ENCODE measurements at places on chromosomes 1 and 21.

DNA sequence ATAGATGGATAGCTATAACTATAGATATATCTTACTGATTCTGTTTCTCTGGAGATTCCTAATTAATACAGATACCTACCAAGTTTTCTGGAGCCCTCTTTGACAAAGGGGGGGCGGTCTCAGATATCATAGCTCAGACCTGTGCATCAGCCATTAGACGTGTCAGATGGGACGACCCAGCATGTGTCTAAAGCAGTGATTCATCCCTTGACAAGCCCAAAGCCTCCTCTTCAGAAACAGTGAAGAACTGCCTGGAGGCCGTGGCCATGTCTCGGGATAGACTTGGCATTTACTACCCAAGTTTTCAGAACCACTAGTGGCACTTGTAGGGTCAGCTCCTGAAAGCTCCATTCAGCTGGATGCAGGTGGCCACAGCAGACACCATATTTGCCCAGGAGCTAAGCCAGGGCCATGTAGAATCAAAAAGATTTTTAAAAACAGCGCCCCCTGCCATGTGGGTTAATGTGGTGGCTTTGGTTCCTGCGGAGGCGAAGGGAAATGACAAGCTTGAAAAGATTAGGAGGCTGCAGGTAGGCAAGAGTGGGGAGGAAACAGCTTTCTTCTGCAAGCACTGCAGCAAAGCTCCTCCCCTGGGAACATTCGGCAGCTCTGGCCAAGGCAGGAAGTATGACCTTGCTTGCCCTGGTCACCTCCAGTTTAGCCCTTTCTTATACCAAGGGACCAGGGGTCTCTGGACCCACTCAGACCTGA, 82.2 kb downstream of the FBXO2 start:
- DNase-seq, result no peak

- DNase-seq, result no peak
These were observed 48.1 kb upstream of the WNT2B start for GRCh38 chr1:112460615-112461014.

DNA sequence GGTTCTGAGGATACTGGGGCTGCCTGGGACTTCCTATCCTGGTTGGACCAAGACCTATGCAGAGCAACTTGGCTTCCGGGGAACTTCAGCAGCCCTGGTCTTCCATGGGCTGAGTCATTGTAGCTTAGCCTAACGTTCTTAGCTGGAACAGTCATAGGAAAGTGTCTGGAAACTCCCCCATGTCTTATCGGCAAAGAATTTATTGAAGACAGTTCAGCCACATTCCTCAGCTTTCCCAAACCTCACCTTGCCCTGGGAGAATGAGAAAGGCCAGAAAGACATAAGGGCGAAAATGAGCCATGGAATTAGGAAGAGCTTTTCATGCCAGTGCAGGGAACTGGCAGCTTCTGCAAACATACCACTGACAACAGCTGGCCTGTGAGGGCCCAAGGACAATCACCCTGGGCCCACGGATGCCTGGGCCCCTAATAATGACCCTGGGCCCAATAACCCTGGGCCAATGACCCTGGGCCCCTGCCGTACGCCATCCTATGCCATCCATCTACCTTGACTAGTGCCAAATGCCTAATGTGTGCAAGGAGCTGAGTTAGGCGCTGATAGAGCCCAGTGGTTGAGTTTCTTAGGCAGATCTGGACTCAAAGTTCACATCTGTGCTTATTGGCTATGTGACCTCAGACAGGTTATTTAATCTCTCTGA, 114.4 kb upstream of the GADD45A start:
- DNase-seq, result peak; percentile 94

GRCh38 chr1:201925981-201926645, 20.2 kb downstream of the LMOD1 start:
- DNase-seq, result no peak

- no peak for DNase-seq
These were observed 21.0 kb downstream of the RYR2 start for GRCh38 chr1:237062976-237063375.

- peak; percentile 92 for DNase-seq
These were observed 560 bp downstream of the PLEKHM2 start for GRCh38 chr1:15684468-15685291.

- DNase-seq, result no peak
These were observed 17.2 kb downstream of the NFYC start for GRCh38 chr1:40708750-40709099.

DNA sequence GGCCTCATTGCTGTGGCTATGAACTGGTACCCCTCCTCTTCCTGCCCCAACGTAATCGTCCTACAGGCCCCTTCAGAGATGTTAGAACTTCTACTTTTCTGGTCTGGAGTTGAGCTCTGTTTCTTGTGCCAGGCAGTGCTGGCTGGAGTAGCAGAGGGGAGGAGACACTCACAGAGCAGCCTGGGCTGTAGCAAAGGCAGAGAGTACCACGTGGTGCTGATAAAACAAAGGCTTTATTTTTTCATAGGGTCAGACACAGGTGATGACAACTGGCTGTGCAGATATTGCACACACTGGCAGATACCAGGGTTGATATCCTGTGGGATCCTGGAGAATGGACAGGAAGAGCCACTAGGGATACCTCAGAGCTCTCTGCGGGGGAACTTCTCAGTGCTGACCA, 23.2 kb downstream of the CRCT1 start:
- DNase-seq, result no peak

DNA sequence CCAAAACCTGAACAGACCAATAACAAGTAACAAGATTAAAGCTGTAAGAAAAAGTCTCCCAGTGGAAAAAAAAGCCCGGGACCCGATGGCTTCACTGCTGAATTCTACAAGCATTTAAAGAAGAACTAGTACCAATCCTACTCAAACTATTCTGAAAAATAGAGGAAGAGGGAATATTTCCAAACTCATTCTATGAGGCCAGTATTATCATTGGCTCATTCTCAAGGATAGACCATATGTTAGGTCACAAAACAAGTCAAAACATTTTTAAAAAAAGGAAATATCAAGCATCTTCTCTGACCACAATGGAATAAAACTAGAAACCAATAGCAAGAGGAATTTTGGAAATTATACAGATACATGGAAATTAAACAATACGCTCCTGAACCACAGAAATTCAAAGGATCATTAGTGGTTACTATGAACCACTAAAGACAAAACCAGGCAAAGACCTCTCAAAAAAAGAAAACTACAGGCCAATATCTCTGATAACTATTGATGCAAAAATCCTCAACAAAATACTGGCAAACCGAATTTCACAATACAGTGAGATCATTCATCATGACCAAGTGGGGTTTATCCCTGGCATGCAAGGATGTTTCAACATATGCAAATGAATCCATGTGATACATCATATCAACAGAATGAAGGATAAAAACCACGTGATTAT, 13.9 kb upstream of the IL20 start:
- DNase-seq, result no peak

DNA sequence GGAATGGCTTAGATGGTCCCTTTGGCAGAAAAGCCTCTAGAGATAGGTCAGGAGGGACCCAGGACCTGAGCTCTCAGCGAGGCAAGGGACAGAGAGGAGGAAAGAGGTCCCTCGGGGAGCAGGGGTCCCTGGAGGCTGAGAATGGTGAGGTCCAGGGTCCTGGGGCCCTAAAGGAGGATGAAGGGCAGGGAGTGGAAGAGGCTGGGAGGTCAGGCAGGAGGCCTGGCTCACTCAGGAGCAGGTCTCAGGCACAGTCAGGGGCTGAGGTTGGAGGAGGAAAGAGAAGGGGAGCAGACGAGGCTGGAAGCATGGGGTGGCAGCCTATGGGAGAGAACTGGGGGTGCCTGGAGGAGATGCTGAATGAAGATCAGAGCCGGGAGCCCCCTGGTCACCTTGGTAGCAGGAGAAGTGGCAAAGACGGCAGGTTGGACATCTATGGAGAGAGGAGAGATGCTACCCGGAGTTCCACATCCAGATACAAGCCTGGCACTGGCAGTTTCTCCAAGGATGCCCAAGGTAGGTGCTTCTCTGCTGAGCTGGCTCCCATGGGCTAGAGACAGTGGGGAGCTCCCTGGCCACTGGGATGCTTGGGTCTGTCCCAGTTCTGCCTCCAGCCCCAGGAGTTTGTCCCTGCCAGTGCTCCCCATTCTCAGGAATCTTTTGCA, 22.6 kb downstream of the IGFN1 start:
- no peak for DNase-seq

DNA sequence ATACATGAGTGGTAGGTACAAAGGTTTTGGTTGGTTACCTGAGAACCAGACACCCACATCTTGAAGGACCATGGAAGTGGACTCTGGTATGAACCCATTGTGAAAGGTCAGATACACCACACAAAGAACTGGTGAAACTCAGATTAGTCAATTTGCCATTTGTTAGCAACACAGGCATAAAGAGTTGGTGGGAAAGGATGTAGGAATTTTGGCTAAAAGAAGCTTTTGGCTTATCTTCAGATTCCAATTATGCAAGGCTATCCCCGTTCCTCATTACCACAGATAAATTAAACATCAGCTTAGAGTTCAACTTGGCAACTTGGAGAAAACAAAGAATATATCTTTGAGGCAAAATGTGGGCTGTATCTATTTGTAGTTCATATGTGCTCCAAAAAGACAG, 87.0 kb upstream of the IRF2BP2 start:
- no peak for DNase-seq

DNA sequence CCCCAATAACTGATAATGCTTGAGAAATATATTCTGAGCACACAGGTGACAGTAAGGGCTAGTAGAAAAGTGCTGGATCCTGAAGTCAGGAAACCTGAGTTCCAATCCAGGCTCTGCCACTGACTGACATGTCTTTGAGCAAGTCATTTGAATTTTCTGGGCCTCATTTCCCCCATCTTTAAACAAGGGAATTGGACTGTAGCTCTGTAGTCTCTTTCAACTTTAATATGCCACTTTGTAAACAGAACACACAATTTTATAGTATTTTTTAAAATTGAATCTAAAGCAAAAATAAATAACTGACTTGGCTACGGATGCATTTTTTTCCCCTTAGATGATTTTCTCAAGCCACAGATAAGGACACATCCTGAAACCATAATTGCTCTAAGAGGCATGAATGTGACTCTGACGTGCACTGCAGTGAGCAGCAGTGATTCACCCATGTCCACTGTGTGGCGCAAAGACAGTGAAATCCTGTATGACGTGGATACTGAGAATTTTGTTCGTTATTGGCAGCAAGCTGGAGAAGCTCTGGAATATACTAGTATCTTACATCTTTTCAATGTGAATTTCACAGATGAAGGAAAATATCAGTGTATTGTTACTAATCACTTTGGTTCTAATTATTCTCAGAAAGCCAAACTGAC, 37.0 kb downstream of the LRIG2 start:
- DNase-seq, result peak; percentile 94

DNA sequence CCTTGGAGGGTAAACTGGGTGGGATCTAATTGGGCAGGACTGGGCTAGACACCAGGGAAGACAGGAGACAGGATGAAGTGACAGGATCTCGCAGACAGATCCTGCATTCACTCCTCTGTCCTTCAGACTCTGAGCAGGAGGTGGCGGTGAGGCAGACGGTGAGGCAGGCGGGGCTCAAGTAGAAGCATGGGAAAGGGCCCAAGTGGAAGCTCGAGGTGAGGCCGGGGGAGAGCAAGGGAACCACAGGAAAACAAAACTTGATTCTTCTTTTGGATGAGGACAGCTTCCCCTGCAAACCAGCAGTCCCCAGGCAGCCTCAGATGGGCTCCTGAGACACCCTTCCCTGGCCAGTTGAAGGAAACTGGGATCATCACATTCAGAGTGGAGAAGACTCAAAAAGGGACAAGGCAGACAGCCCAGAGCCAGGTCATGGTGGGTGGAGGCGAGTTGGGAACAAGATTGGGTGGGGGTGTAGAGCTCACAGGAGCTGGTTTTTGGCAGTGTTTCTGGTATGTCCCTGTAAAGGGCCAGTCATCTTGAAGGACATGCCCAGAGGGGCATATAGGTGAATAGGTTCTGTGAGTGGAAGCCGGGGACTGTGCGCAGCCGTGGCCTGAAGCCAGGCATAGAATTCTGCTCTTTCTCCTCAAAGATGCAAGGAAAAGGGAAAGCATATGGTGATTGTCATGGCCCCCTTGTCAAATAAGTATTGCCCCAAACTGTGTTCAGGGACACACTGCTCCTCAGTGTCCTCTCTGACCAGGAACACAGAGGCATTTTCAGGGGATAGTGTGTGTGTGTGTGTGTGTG, 18.0 kb downstream of the INKA2 start:
- peak; percentile 49 for DNase-seq

DNA sequence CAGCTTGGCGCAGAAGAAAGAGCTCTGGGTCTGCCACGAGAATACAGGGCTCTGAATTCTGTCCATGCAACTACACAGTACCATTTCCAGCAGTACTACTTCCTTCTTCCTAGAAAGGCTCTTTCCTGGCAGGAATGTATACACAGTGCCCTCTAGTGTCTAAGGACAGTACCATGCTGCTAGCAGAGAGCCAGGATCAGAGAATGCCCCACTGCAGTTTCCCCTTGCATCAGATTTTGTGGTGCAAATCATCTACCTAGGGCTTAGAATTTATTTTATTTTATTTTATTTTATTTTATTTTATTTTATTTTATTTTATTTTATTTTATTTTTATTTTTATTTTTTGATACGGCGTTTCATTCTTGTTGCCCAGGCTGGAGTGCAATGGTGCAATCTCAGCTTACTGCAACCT, 50.8 kb downstream of the PAX7 start:
- DNase-seq, result peak; percentile 93

DNA sequence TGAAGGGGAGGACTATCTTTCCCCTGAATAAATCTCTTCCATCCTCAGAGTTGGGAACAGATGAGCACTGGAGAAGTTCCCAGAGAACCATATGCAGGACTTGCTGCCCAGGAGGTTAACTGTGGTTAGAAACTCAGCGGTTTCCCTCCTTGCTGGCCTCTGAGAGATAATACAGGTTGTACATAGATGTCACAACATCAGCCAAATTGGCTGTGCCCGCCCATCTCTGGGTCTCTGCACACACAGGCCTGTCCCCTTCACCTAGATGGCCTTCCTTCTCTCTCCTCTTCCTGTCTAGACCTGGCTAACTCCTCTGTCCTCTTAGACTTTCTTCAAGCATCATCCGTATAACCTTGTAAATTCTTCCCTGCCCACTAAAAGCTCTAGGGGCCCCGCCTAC, 5.7 kb downstream of the RGS5 start:
- DNase-seq, result no peak

GRCh38 chr1:12402159-12402673, 172.4 kb downstream of the VPS13D start:
- DNase-seq, result no peak

- no peak for DNase-seq
These were observed 3.0 kb upstream of the KCND3 start for GRCh38 chr1:111992476-111992875.

- DNase-seq, result no peak
These were observed 11.7 kb upstream of the MCOLN3 start for GRCh38 chr1:85060038-85060437.

DNA sequence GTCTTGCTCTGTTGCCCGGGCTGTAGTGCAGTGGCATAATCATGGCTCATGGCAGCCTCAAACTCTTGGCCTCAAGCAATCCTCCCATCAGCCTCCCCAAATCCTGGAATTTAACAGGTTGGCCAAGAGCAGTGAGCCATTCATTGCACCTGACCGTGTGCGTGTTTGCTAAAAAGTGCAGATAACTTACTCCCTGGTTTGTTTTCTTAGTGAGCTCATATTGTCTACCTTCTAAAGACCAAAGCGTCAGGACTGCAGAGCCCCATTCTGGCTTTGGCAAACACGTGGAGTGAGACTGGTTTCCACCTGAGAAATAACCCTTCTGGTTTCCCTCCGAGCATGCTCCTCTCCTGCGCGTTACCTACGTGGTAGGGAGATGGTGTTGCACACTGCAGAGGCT, 32.2 kb upstream of the CA6 start:
- peak; percentile 42 for DNase-seq

All from osteoblast (primary cell).